ENCODE measurements at places on chromosomes 11 and 22.

- DNase-seq = no peak
Measured at GRCh38 chr22:38487946-38488345, 18.2 kb downstream of the DDX17 start.

GRCh38 chr11:59259867-59260475, 47.2 kb upstream of the MPEG1 start:
- no peak for DNase-seq

DNA sequence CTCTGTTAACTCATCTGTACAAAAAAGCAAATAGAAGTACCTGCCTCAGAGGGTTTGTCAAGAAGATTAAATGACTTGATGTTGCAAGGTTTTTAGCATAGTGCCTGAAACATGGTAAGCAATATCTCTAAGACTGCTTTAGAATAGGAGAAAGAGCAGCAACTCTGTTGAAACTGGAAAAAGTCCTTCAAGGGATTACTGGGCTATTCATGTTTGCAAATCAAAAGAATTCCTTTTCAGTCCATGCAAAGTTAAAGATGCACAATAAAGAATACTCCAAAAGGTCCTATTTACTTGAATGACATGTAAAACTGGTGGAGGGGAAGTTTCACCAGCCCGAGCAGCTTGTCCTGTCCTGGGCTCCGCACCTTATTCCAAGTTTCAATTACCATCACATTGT, 70.6 kb downstream of the C2CD3 start:
- no peak for DNase-seq

- DNase-seq = no peak
Measured at GRCh38 chr11:68436985-68437926, 23.3 kb upstream of the PPP6R3 start.

DNA sequence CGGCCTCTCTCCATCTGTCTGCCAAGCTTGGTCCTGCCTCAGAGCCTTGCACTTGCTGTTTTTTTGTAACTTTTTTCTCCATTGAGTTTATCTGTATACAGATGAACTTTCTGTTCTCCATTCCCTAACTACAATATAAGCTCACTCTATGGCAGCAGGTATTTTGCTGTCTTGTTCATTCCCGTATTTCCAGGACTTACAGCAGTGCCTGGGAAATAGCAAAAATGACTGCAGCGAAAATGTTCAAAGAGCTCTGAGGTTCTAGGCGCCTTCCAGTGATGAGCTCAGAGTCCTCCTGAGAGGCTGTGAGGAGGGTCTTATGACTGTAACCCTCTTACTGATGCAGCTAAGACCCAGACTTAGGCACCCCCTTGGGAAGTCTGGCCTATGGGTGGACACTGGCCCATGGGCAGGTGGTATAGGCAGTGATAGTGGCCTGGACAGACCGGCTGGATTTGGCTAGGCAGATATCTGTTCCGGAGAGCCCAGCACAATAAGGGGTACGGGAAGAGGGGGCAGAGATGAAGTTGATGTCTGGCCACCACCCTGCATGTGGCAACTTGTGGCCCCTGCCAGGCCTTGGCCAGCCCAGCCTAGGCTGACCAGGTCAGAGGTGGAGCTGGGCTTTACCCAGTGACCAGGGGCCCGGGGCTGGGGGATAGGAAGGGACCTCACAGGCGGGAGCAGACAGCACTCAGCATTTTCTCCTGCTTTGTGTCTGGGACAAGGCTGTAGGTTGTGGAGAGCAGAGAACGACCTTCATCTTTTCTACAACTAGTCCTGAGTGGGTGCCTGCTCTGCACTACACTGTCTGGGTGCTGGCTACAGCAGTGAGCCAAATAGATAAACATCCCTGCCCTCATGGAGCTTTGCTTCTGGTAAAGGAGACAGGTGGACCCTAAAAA, 4.6 kb downstream of the ATF4 start:
- no peak for DNase-seq

DNA sequence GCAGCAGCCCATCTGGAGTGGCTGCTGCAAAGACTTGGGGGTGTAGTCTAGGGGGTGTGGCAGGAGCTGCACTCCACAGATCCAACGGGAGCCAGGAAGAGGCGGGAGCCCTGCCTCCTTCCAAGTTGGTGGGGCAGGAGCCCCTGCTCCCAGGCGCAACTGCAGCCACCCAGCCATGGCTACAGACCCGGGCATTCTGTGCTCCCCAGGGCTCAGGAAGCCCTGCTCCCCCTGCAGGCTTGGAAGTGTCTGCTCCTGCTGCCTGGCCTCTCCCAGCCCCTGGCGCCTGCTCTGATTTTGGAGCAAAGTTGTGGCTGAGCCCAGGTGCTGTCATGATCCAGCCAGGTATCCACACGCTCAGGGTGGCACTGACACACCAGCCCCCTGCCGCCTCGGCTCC, 58.5 kb downstream of the CCDC34 start:
- no peak for DNase-seq

DNA sequence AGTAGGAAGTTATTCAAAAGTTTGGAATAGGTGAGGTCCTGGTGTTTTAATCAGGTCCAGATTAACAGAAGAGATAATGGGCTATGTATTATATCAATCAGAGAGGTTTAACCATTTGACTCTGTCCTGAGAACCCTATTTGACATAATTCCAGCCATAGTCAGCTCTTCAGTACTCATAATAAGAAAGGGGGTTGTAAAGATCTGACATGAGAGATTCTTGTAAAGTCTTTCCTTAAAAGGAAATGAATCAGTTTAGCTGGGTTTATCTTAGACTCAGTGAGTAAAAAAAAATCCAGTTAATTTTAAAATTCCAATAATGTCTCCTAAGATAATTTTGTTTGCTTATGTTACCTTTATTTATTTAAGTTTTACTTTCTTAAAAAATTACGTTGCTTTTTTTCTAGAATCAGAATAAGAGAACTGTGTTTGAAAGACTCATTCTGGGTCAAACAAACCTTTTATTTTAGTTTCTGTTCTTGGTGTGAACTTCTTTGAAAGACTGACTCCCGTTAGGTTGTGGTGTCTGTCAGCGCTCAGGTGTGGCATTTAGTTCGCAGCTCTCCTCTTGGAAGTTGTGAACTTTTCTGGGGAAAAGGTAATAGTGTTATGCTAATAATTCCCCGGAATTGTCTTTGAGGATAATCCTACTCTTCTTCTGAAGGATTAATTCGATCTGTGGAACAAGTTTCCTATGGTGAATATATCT, 20.5 kb downstream of the NUCB2 start:
- DNase-seq = no peak

GRCh38 chr11:30741039-30741550, 154.9 kb upstream of the MPPED2 start:
- no peak for DNase-seq

DNA sequence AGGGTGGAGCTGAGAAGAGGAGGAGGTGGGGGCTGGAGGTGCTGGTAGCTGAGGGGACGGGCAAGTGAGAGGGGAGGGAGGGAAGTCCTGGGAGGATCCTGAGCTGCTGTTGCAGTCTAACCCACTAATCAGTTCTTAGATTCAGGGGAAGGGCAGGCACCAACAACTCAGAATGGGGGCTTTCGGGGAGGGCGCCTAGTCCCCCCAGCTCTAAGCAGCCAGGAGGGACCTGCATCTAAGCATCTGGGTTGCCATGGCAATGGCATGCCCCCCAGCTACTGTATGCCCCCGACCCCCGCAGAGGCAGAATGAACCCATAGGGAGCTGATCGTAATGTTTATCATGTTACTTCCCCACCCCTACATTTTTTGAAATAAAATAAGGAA, 24.4 kb downstream of the FADS3 start:
- no peak for DNase-seq

DNA sequence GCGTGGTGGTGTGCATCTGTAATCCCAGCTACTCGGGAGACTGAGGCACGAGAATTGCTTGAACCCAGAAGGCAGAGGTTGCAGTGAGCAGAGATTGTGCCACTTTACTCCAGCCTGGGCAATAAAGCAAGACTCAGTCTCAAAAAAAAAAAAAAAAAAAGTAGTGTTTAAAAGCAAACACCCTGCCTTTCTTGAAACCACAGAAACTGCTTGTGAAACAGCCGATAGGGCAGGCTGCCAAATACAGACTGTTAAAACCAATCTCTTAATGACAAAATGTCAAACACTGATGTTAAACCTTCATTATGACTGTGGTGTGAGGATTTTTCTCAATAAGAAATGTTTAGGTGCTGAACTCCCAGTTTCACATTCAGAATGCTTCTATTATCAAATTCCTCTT, 27.3 kb downstream of the MARK2 start:
- no peak for DNase-seq

DNA sequence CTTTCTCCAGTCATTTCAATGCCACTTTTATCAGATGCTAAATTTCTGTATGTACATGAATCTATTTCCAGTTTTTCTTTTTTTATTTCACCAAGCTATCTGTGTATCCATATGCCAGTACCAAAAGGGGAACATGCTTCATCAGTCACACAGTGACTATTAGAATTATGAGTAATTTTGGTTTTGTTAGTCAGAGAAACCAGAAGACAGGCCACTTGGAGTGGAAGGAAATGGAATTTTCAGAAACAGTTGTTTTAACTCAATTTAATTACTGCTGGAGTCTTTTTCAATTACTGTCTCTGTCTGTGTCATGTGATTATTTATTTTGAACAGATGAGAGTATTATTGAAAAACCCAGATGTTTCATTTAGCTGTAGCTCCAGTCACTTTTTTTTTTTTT, 84.6 kb upstream of the ANO3 start:
- DNase-seq = no peak

DNA sequence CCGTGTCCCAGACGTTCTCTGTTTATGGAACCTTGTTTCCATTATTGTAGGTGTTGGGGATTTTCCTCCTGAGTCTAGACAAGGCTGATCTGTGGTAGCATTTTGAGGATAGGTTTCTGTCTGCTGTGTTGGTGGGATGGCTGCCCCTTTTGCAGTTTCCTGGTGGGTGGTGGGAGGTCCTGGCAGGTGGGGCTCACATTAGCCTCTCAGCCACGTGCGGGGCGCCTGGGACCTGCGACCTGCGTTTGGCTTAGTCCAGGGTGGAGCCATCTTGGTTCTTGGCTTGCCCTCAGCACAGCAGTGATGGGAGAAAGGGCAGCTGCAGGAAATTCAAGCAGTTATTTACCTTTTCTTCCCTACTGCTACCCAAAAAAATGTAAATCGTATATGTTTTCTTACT, 143.4 kb downstream of the TBC1D22A start:
- DNase-seq = no peak

GRCh38 chr11:35618497-35619115, 346 bp downstream of the FJX1 start:
- DNase-seq = no peak

GRCh38 chr11:8016440-8016839, 29.3 kb downstream of the EIF3F start:
- no peak for DNase-seq

GRCh38 chr11:108167624-108168023, 46.3 kb downstream of the ACAT1 start:
- DNase-seq = no peak

DNA sequence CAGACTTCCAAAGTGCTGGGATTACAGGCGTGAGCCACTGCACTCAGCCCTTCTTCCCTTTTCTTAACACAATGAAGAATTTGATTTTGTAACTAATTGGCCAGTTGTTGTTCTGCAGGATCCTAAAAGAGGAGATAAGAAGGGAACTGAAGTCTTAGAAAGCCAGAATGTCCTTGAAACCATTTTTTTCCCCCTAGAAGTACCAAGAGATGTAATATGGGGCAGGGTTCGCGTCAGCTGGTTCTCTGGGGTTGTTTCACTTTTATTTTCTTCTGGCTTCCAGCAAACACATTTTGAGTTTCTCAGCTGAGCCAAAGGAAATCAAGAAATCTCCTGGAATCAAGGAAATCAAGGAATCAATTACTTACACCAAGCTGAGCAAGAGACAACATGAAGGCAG, 7.6 kb upstream of the NUCB2 start:
- DNase-seq = no peak

DNA sequence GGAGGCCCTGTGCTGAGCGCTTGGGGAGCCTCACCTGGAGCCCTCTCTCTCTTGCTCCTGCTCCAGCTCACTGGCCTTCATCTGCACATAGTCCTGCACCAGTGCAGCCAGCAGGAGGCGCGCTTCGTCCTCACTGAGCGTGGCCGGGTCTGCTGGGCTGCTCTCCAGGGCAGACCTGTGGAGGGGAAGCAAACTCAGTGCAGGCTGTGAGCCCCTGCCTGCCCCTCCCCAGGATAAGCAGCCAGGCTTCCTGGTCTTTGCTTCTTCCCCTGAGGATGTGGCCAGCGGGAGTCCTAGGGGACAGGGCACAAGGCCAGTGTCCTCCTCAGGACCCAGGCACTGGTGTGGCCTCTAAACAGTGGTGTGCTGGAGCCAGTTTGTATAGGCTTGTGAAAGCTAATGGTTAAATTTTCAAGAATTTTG, 2.2 kb downstream of the CALCA start:
- peak; percentile 19 for DNase-seq

DNA sequence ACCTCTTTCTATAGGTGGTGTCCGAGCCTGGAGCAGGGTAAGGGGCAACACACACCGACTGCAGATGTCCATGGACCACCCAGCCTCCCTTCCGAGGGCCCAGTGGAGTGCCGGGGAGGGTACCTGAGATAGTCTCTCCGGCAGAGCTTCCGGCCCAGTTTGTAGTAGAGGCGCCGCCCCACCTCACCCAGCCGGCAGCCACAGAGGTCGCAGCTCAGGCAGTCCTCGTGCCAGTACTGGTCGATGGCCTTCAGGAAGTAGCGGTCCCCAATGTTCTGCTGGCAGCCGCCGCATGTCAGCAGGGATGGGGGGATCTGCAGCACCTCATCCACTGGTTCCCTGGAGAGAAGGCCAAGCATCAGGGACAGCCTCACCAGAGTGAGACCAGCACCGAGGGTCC, 27.4 kb downstream of the LMO2 start:
- no peak for DNase-seq

- no peak for DNase-seq
Measured at GRCh38 chr11:72635933-72636332, 38.3 kb downstream of the PDE2A start.

DNA sequence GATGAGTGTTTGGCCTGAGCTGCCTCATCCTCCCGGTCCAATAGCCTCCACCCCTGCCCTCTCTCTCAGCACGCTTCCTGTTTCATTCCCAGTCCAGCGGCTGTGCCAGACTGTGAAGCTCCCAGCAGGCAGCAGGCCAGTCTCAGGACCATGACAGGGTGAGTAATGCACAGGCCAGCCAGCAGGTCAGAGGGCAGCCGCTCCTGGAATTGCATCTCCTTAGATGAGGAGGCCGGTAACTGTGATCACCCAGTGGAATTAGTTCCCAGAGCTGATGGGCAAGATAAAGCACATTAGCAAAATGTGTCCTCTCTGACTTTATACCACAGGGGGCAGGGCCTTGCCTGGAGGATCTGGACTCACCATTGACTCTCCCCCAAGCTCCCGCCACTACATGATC, 251.2 kb downstream of the ETS1 start:
- no peak for DNase-seq

DNA sequence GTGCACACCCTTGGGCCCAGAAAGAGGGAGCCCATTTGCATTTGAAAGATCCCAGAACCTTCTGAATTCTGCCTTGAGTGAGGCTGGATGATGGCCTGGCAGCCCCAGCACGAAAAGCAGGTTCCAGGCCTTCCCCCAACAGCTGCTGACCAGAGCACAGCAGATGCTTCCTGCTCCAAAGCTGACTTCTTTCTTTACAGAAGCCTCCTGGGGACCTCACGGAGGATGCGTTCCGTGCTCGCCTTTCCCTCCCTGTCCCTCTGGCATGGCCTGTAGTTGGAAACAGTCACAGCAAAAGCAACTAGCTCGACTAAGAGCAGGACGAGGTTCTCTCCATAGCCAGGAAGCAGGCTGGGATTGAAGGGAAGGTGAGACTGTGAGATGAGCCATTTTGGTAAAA, 107.7 kb upstream of the B3GAT1 start:
- DNase-seq = no peak
